Cardiac fibroblast (primary cell): ENCODE measurements at places on chromosomes 4 and X.

DNA sequence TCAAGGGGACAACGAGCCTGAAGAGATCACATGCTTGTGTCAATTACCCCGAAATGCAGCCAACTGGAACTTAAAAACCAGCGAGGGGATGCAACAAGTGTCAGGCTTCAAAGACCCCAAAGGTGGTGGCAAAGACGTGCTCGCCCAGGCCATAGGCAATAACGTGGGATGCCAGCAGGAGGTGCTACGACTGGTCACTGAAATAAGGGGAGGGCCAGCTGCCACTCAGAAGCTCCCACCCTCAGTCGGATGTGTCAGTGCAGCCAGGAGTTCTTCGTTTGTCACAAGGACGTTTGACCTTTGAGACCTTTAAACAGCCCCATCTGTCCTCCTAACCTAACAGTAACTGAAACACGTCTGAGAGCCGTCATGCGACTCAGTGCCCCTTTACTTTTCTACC lies 556.8 kb upstream of the PCDH10 start:
- no peak for DNase-seq

DNA sequence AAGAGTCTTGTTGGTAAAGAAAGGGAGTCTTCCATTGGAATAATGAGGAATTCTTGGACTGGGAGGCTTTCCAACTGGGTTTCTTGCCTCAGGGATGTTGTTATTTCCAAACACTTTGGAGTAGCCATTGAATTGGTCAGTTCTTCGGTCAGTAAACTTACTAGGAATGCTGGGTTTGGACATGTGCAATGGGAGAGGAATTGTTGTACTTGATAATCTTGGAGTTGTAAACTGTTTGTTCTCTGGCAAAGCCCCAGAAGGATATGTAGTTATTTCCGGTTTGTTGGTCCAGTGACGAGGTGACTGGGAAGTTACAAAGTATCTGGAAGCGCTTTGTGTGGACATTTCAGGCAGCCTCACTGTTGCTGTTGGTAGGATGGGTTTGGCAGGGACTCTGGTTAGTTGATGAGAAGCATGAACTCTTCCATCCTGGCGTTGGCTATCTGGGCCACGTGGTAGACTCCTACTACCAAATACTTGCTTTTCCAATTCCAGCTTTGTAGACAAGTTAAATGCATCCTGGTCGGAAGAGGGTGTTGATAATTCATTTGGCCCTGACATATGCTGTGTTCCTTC lies 25.9 kb downstream of the MXRA5 start:
- no peak for DNase-seq

DNA sequence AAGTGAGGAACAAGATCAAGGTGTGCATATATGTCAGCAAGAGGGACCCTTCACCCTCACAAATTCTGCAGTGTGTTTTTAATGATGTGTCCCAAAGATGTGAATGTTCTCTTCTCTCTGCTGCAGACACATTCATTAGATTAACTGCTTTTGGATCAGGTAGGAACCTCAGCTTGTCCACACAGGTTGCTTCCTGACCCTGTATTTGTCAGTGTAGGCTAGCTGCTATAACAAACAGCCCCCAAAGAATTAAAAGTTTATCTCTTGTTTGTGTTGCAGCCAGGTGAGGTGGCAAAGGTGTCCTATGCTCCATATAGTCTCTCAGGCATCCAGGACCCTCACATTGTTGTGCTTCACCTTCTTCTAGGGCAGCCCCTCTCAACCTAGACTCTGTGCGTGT lies 17.8 kb downstream of the XG start:
- DNase-seq, result no peak

- peak; percentile 74 for DNase-seq
These were observed 15.1 kb downstream of the SLC2A9 start for GRCh38 chr4:10006231-10006600.

- no peak for DNase-seq
These were observed 4.0 kb upstream of the HERC5 start for GRCh38 chr4:88452912-88453311.

GRCh38 chr4:142331646-142332045 lies 514.5 kb downstream of the INPP4B start:
- peak; percentile 75 for DNase-seq
